Esophagus muscularis mucosa (tissue), 4 donors: ENCODE measurements at places on chromosomes 4 and X. TPM values are rescaled to one million over a fixed set of nuclear protein-coding genes. Genes with fewer than 3 reads are reported as not detected.

GRCh38 chr4:186739802-186740434 lies 16.3 kb upstream of the FAT1 start:
- no peaks in the 10 kb centered on the region for H3K4me1 ChIP-seq
- no peak overlapping the region for H3K27ac ChIP-seq
- no peaks in the 10 kb centered on the region for H3K27me3 ChIP-seq

GRCh38 chr4:7715271-7716009 lies 224.2 kb downstream of the AFAP1 start:
- no peak overlapping the region for H3K4me3 ChIP-seq
- H3K27ac ChIP-seq: no peak overlapping the region
- peaks cover 4% of the 10 kb centered on the region for H3K4me1 ChIP-seq

DNA sequence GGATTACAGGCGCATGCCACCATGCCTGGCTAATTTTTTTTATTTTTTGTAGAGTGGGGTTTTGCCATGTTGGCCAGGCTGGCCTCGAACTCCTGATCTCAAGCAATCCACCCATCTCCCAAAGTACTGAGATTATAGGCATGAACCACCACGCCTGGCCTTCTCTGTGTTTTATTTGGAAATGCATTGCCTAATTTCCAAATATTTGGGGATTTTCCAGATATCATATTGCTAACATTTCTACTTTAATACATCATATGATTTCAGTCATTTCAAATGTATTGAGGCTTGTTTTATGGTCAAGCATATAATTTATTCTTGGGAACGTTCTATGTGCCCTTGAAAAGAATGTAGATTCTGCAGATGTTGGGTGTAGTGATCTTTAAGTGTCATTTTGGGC lies 38.8 kb downstream of the FGF2 start:
- H3K4me3 ChIP-seq: no peak overlapping the region
- no peaks in the 10 kb centered on the region for H3K27me3 ChIP-seq
- H3K4me1 ChIP-seq: peaks cover 25% of the 10 kb centered on the region
- no peak for DNase-seq

DNA sequence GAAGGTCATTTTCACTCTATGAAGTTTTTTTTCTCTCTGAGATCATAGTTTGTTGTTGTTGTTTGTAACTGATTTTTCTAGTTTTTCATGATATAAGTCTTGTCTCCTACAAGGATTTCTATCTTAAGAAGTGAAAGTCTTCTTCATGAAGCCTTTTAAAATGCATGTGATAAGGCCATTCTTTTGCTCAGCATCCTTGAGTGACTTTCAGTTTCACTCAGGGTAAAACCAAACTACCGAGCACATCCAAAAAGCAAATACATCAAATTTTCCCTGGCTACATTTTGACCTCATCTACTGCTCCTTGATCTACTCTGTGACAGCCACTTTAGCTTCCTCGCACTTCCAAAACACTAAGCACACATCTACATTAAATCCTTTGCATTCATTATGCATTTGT lies 580.7 kb downstream of the KCTD8 start:
- no peak for DNase-seq
- no peak overlapping the region for H3K4me3 ChIP-seq
- H3K4me1 ChIP-seq: no peaks in the 10 kb centered on the region
- no peaks in the 10 kb centered on the region for H3K27me3 ChIP-seq
- H3K36me3 ChIP-seq: no peaks in the 10 kb centered on the region

DNA sequence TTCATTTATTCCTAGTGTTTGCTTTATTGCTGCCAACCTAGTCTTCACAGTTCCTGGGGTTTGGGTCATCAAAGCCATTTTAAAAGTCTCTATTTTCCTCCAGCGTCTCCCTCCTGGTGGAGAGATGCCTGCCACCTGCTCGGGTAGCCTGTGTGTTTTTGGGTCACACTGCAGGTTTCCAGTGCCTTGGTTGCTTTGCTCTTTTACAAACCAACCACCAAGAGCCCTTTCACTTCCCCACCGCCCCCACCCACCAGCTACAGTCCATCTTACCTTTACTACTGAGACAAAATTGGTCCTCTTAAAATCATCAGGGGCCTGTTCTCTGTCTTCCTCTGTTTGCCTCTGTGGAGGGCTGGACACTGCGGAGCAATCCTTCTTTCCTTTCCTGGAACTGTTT lies 280.5 kb upstream of the GATB start:
- peak; percentile 57 for DNase-seq
- H3K4me3 ChIP-seq: no peak overlapping the region
- H3K27ac ChIP-seq: no peak overlapping the region
- H3K27me3 ChIP-seq: no peaks in the 10 kb centered on the region

DNA sequence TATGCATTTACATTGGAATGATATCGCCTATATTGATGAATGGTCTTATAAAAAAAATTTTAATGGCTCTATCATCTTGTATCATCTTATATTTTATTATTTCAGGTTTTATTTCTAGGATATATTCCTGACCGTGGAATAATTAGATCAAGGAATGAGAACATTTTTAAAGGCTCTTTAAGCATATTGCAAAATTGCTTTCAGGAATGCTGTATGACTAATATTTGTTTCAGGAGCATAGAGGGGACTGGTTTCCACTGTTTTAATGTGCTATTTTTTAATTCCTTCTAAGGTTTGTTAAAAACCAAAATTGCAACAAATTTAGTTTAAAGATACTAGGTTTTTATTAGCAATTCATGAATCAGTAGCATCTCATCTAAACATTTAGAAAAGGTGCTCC lies 120.2 kb downstream of the BMPR1B start:
- H3K27ac ChIP-seq: no peak overlapping the region
- no peak overlapping the region for H3K4me3 ChIP-seq
- no peaks in the 10 kb centered on the region for H3K36me3 ChIP-seq
- H3K27me3 ChIP-seq: no peaks in the 10 kb centered on the region

DNA sequence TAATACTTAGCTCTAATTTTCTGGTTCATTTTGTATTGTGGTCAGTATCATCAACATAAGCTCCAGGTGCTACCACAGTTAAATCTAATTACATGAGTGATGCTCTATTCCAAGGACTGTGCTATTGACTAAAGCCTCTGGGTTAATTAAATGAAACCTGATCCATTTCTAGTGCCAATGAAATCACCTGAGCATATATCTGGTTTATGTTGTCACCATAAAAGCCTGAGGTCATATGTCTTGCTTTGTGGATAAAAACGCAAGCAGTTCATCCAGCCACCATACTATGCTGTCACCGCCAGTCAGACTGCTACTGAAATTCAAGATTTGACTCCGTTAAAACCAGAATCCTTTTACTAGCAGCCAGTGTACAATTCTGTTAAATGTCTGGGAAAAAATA lies 64.2 kb upstream of the ZNF518B start:
- no peaks in the 10 kb centered on the region for H3K27me3 ChIP-seq
- H3K36me3 ChIP-seq: no peaks in the 10 kb centered on the region
- no peaks in the 10 kb centered on the region for H3K4me1 ChIP-seq
- DNase-seq: no peak
- no peak overlapping the region for H3K27ac ChIP-seq
- no peak overlapping the region for H3K4me3 ChIP-seq

- no peaks in the 10 kb centered on the region for H3K36me3 ChIP-seq
- DNase-seq: no peak
- H3K4me3 ChIP-seq: no peak overlapping the region
These were observed 107.6 kb downstream of the MID1 start for GRCh38 chrX:10512741-10513140.

GRCh38 chr4:72997409-72997808 lies 72.1 kb downstream of the COX18 start:
- H3K36me3 ChIP-seq: no peaks in the 10 kb centered on the region
- DNase-seq: no peak
- no peak overlapping the region for H3K4me3 ChIP-seq
- no peaks in the 10 kb centered on the region for H3K4me1 ChIP-seq

DNA sequence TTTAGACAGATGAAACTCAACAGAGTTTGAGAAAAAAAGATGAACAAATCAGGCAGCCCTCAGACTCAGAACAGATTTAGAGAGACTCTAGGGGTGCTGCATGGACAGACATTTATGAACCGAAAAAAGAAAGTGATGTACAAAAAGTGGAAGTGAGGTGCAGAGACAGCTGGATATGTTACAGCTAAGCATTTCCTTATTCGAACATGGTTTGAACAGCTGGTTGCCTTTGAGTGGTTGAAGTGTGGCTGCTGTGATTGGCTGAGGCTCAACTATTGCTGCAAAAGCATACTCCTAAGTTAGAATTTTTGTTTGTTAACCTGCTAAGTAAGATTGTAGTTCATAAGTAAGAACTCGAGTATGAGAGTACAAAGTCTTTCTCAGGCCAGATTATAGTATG lies 331.5 kb upstream of the PABPC4L start:
- no peaks in the 10 kb centered on the region for H3K27me3 ChIP-seq
- H3K4me3 ChIP-seq: no peak overlapping the region
- DNase-seq: no peak
- H3K36me3 ChIP-seq: no peaks in the 10 kb centered on the region

- no peak overlapping the region for H3K4me3 ChIP-seq
- no peak for DNase-seq
- H3K4me1 ChIP-seq: no peaks in the 10 kb centered on the region
- H3K36me3 ChIP-seq: no peaks in the 10 kb centered on the region
These were observed 23.9 kb upstream of the RNF212 start for GRCh38 chr4:1137063-1137776.

GRCh38 chr4:144782345-144782744 lies 136.4 kb downstream of the HHIP start:
- no peak overlapping the region for H3K4me3 ChIP-seq
- no peaks in the 10 kb centered on the region for H3K4me1 ChIP-seq
- no peak overlapping the region for H3K27ac ChIP-seq
- H3K36me3 ChIP-seq: no peaks in the 10 kb centered on the region

- H3K36me3 ChIP-seq: no peaks in the 10 kb centered on the region
- H3K27me3 ChIP-seq: no peaks in the 10 kb centered on the region
- H3K4me1 ChIP-seq: no peaks in the 10 kb centered on the region
- no peak overlapping the region for H3K4me3 ChIP-seq
- H3K27ac ChIP-seq: no peak overlapping the region
- DNase-seq: no peak
These were observed 44.3 kb downstream of the IL21 start for GRCh38 chr4:122576261-122577188.

DNA sequence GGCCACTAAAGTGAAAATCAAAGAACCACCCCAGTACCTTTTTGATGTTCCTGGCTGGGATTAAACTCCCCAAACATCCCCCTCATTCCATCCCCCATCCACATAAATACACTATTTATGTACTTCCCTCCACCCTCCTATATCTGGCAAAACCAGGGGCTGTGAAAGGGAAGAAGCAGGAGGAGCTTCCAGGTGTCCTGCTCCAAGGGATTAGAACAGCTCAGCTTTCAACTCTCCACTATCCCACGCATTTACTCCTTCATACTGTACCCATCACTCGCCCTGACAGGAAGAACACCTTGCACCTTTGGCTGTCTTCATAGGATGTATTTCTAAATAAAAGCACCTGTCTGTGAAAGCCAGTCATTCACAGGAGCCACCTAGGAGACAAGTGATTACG lies 140.0 kb downstream of the HHIP start:
- H3K4me3 ChIP-seq: no peak overlapping the region
- H3K36me3 ChIP-seq: no peaks in the 10 kb centered on the region
- no peaks in the 10 kb centered on the region for H3K4me1 ChIP-seq
- DNase-seq: no peak
- H3K27me3 ChIP-seq: no peaks in the 10 kb centered on the region
- H3K27ac ChIP-seq: no peak overlapping the region

GRCh38 chrX:136597356-136597755 lies 50.6 kb upstream of the CD40LG start:
- no peaks in the 10 kb centered on the region for H3K27me3 ChIP-seq
- no peak overlapping the region for H3K4me3 ChIP-seq
- no peak for DNase-seq
- no peak overlapping the region for H3K27ac ChIP-seq
- no peaks in the 10 kb centered on the region for H3K4me1 ChIP-seq
- no peaks in the 10 kb centered on the region for H3K36me3 ChIP-seq

- H3K36me3 ChIP-seq: peaks cover 63% of the 10 kb centered on the region
- peaks cover 7% of the 10 kb centered on the region for H3K4me1 ChIP-seq
- no peak overlapping the region for H3K4me3 ChIP-seq
These were observed 17.9 kb downstream of the SMARCA5 start for GRCh38 chr4:143531380-143531779.

The CXorf51A gene
- total RNA-seq: not detected

The CFAP99 gene
- total RNA-seq: not detected

The MGARP gene
- total RNA-seq: 4.3 TPM

The CRLF2 gene
- 0.63 TPM for total RNA-seq

The SYNPO2 gene
- 2,073 TPM for total RNA-seq

The CCNA2 gene
- 0.17 TPM for total RNA-seq

The TENM3 gene
- total RNA-seq: 16.2 TPM
